ENCODE measurements at places on chromosomes 11 and 22.
A peak's percentile ranks its signal among the peaks of the same experiment; 100 is the strongest.

GRCh38 chr11:121625777-121626506 lies 173.2 kb upstream of the SORL1-AS1 start:
- no peak for DNase-seq

DNA sequence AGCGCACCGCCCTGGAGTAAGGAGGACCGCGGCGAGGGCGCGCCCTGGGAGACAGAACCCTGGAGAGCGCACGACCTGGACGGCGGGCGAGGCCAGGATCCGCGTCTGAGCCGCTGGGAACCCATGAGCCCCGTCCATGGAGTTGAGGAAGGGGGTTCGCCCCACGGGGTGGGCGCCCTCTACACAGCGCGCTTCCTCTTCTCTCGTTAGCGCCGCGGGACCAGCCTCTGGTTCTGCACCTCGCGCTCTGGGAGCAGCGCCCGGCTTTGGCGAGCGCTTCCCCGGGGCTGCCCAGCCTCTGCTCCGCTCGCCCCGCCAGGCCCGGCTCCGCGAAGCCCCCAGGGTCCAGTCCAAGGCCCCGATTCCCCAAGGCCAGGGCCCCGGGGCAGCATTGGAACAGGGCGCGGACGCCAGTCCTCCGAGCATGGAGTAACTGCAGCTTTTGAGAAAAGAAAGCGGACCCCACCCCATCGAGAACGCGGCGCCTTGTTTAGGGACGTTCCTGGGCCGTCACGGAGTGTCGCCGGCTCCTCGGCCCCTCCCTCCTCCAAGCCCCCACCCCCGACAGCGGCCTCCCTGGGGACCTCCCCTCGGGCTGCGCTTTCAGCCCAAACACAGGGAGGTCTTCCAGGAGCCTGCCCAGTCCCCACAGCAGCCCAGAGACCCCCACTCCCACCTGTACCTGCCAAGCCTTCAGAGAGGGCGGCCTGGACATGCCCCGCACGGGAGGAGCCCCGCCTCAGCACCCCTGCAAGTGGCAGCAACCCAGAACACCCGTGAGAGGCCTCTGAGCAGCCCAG lies 56.2 kb downstream of the BRD1 start:
- DNase-seq: no peak

DNA sequence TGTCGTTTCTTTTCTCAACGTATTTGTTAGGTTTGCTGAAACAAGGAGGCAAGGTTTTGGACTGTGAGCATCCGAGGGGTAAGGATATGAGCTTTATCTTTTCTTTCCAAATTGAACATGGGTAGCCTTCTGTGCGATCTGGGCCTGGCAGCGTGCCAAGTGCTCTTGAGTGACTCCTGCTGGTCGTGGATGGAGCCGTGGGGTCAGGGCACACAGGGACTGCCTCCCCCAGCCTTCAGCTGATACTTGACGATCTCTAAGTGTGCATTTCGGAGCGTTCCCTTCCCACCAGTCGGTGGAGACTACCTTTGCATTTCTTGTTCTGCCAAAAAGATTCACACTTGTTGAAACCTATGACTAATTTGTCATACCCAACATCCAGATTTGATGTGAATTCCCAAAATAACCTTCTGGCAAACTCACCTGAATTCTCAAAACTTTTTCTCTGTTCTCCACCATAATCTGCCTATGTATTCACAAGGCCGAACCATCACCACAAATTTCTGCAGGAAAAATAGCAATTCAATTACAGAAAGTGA lies 40.1 kb upstream of the CLMP start:
- no peak for DNase-seq

DNA sequence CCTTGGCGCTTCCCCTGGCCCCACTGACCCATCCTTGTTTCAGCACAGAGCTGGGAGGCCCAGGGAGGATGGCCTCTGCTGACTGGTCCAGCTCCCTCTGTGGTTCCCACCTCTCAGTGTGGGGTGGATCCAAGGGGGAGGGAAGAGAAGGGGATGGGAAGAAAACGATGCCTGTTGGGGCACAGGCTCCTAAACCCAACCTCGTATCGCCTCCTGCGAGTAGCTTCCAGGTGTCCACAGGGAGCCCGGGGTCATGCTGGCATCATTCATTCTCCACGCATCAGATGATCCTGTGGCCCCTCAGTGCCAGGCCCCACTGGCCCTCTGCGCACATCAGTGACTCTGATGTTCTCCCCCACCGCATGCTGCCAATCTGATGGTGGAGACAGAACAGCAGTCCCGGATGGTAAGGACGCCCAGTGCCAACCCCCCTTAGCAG lies 5.1 kb downstream of the MYEOV start:
- no peak for DNase-seq

DNA sequence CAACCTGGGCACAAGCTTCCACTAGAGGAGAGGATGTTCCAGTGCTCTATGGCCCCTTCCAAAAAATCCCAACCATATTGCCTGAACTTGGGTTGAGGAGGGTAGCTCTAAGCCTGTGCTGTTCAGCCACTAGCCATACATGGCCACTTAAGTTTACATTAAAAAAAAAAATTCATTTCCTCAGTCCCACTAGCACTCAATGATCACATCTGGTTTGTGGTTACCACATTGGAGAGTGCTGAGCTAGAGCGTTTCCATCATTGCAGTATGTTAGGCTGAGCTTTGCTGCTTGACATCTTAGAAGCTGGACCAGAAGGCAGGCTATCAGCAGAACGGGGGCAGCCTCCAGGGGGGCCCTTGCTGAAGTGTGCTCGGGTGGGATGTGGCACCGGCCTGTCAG lies 43.5 kb upstream of the CYP2D6 start:
- peak; percentile 20 for DNase-seq

DNA sequence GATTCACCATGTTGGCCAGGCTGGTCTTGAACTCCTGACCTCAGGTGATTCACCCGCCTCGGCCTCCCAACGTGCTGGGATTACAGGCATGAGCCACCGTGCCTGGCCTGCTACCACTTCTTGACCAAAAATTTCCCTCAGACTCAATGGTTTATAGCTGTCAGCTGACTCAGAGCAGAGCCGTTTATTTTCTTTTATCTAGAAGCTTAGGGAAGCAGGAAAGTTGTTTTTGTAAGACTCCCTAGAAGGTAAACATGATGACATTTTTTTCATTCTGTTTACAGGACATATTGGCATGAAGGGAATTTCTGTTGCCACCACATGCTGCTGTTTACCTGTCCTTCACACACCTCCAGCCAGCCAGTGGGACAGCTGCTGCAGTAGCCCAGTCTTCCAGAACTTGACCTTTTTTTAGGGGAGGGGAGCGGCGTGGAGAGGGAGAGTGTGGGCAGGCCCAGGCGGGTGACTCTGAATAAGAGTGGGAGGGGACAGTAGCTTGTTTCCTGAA lies 56.1 kb upstream of the PTPRJ start:
- DNase-seq: no peak

- no peak for DNase-seq
Observed at GRCh38 chr11:35810045-35810645, 133.7 kb upstream of the LDLRAD3 start.

- no peak for DNase-seq
Observed at GRCh38 chr11:76523147-76523546, 78.3 kb downstream of the EMSY start.

DNA sequence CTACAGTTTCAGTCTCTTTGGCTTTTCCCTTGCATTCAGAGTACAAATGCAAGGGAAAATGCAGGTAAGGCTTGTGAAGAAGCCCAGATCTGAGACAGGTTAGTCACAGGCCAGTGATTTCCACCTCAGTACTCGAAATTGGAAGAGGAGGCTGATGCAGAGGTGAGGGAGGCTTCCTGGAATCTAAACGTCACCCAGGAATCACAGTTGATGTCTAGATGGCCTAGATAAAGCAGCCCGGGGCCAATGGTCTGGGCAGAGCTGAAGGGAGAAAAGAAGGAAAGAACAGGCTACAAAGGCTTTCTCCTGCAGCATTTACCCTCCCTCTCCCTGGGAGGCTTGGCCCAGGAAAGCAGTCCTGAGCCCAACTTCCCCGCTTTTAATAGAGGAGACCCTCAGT lies 8.5 kb downstream of the TRIM6 start:
- no peak for DNase-seq

GRCh38 chr11:33413301-33413700 lies 156.1 kb downstream of the HIPK3 start:
- no peak for DNase-seq

GRCh38 chr22:19981961-19982920 lies 34.4 kb downstream of the ARVCF start:
- DNase-seq: no peak

- no peak for DNase-seq
Observed at GRCh38 chr11:113189909-113190667, 124.3 kb upstream of the TTC12 start.

GRCh38 chr11:39434466-39434865 lies 2025.0 kb downstream of the LRRC4C start:
- no peak for DNase-seq

- DNase-seq: peak; percentile 81
Observed at GRCh38 chr11:129639300-129639699, 176.3 kb upstream of the TMEM45B start.

DNA sequence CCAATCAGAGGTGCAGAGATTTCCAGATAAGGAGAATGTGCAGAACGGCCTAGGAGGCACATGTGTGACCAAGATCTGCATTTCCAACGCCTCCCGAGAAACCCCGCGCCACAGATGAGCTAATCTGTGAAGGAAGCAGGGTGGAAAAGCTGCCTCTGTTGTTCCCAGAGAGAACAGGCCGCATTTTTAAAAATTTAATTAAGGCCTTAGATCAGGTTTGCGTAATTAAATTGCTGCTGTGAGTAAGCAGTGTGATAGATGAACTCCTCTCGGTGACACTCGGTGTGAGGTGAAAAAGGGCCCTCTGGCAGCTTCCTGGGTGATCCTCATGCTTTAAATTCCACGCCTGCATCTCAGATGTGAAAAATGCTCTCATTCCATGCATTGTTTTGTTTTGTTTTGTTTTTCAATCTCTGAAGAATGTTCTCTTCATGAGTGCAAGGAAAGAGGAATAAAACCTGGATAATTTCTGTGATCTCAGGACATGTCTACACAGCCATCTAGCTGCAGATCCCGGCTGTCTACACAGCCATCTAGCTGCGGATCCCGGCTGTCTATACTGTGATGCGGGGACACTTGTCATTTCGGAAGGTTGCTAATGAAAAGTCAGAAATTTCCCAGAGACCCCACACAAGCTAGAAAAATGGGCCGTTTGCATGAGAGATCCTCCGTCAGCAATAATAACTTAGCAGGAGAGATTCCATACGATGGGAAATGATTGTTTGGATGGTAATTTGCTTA lies 1398.9 kb downstream of the BRD1 start:
- DNase-seq: no peak

DNA sequence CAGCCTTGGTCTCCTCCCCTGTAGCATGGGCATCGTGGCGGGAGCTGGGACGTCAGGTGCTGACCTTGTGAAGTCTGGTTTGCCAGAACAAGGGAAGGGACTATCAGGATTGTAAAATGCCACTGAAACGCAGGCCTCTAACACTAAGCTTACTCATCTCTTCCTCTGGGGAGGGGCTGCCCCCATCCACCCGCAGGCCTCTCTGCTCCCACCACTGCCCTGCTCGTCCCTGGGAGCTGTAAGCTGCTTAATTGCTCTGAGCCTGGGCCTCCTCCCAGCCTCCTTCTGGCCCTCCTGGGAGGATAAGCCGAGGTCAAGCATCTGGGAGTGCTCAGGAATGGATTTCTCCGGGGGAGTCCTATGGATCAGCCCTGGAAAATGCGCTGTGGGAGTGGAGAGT lies 8.4 kb downstream of the SHISAL1 start:
- no peak for DNase-seq

DNA sequence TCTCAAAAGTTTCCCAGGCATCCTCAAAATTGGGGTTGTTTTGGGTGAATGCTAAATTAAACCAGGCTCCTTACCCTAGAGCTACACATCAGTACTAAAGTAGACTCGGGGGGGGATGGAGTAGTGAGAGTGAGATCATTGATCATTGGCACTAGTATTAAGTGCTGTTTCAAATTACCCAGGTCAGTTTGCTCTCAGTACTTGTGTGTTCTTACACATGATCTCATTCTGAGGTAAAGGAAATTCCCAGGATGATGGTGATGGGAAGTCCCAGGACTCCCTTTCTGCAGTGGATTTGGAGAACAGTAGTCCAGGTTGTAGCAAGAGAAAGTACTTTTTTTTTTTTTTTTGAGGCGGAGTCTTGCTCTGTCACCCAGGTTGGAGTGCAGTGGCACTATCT lies 12.5 kb downstream of the RBM4 start:
- no peak for DNase-seq

DNA sequence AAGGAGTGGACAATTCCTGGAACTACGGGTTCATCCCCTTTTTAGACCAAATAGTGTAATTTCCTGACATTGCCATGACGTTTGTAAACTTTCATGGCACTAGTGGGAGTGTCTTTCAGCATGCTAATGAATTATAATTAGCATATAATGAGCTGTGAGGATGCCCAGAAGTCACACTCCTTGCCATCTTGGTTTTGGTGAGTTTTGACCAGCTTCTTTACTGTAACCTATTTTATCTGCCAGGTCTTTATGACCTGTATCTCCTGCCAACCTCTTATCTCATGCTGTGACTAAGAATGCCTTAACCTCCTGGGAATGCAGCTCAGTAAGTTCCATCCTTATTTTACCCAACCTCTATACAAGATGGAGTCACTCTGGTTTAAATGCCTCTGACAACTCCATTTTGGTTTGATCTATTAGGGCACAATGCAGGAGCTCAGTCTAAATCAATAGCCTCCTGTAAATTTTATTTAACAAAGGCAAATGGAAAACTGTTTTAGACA lies 20.7 kb downstream of the OR10A6 start:
- no peak for DNase-seq

- no peak for DNase-seq
Observed at GRCh38 chr22:19543970-19544708, 19.9 kb upstream of the CLDN5 start.

GRCh38 chr22:45317551-45318167 lies 7.9 kb downstream of the FAM118A start:
- DNase-seq: no peak

DNA sequence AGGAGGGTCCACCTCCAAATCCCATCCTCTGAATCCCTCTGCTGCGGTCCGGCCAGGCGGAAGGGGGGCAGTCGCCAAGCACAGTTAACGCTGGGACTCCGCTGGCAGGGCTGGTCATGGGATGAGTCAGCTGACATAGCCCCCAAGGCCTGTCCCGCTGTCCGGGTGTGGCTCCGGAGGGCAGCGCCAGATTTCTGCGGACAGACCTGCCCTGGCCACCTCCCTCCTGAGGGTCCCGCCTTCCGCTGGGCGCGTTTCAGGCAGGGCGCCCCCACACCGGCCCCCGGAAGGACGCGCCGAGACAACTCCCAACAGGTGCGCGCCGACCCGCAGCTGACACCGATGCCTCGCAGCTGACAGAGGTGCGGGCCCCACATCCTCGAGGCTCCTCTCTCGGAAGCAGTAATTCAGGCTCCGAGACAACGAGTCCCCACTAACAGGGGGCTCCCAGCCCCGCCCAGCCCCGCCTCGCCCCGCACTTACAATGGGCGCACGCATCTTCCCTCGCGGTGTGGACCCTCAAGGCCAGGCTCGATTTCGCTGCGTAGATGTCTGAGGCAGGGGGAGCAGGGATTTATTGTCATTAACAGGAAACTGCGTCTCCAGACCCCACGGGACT lies 607 bp downstream of the PLAAT3 start:
- DNase-seq: no peak

- no peak for DNase-seq
Observed at GRCh38 chr22:20116376-20116950, 559 bp downstream of the RANBP1 start.

Data from AG04450 (cell line).